ENCODE measurements at places on chromosomes 3 and 15. TPM values are rescaled to one million over a fixed set of nuclear protein-coding genes. Genes with fewer than 3 reads are reported as not detected.

DNA sequence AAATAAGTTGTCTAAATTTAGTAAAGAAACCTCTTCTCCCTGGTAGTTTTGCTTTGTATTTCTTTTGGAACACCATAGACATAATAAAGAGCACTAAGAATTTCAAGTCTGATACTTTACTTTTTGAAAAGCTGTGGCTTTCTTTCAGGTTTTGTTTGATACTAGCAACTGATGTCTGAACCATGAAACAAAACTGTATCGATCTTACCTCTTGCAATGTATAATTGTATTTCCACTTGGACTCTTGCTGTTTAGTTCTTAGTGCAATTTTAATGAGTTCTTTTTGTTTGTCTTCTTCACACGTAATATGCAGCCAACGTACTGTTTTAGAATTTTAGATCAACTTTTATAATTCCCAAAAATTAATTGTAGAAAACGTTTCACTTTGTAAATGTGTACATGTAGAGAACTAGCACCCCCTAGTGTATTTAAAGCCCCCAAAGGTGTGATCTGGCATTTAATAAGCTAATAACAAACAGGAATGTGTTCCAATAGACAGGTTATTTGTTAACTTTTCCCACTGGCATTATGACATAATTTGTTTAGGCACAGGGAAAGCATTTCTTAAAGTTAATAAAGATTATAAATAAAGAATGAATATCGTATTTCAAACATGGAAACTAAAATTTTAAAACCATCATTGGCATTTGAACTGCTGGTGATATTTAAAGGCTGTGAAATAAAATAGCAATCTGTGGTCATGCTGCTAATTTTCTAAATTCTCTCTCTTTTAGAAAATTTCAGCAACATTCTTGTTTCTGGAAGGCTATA lies 289.1 kb upstream of the DNAJC19 start:
- no peak for DNase-seq

- DNase-seq, result no peak
Observed at GRCh38 chr3:111373861-111374260, 168.1 kb upstream of the CD96 start.

DNA sequence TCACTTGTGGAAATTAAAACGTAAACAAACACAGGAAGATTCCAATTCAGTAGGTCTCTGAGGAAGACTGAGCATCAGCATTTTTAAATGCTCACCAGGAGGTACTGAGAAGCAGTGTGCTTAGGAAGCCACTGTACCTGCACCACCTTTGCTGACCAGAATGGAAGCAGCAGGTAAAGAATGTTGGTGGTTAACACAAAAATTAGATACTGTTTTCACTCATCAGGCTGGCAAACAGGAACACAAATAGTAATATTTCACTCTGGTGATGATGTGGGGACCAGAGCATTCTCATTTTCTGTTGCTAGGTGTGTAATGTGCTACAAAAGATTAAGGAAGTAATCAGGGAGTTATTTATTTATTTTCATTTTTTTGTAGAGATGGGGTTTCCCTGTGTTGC lies 29.9 kb upstream of the GHSR start:
- no peak for DNase-seq

DNA sequence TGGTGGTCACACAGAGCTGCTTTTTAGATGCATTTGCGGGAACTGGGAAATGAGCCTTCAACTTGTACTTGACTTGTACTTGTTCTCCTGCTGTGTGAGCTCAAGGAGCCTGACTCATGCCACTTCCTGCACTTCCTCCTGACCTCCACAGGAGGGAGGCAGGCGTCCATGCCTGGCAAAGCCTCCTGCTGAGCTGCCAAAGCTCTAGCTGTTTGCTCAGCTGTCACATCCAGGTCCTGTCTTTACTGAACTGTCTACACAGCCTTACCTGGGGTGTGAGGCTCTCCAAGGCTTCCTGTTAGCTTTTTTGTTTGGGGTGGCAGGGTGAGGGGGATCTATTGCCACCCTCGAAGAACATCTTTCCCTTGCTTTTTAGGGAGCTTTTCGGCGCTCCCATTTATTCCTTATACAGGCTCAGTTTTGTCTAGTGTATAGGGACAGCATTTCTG lies 6.4 kb downstream of the THPO start:
- DNase-seq, result peak; percentile 70

DNA sequence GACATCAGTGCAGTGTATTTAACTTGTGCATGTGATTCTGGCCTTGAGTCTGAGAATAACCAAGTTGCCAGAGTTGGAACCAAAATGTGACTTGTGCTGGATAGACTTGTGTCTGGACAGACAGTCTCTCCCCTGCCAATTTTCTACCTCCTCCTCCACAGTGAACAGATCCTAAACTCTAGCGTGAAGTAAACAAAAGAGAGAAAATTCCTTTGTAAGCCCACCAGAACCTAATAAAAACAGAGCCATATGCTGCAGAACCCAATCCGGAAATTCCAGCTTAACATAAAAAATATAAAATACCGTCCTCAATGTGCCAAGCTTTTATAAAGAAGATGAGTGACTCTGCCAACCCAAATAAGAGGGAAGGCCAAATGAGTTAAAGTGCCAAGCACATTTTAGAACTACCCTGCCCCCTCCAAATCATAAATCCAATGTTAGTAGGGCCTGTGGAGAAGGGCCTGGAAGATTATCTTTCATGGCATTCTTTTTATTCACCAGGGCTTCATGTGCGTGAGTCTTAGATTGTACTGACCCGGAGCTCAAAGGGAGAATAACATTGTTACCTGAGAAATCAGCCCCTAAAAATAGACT lies 344.6 kb upstream of the PROK2 start:
- DNase-seq, result no peak

DNA sequence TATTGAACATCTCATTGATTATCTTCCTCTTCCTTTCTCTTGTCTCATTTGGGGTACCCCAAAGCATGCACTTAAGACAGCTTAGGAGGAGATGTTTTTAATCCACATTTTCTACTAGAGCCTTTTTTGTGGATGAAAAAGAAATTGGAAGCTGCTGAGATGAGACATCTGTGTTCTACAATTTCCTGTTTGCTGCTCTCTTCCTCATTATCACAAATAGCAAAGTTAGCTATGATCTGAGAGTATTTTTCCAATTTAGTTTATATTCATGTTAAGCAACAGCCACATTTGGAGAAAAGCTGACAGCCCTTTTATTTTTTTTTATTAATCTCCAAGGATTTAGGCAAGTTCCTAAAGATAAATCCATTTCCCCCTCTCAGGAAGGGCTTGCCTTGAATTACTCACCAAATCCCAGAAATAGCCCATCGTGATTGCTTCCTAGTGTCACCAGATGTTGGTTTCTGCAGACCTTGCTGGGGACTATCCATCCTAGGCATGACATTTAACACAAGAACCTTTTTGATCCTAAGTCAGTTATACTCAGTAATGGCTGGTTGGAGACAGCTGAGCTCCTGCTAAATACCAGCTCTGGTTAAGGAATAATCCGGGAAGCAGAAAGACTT lies 70.8 kb upstream of the FILIP1L start:
- no peak for DNase-seq

The TPRG1 gene
- 5.0 TPM for total RNA-seq

The GOLGA6A gene
- not detected for total RNA-seq

All from left lung (tissue), 14 donors.